Bone marrow (tissue), 2 donors: ENCODE measurements at places on chromosomes 1 and 21.

GRCh38 chr1:111538343-111539025 lies 35.1 kb upstream of the ADORA3 start:
- no peak for DNase-seq

DNA sequence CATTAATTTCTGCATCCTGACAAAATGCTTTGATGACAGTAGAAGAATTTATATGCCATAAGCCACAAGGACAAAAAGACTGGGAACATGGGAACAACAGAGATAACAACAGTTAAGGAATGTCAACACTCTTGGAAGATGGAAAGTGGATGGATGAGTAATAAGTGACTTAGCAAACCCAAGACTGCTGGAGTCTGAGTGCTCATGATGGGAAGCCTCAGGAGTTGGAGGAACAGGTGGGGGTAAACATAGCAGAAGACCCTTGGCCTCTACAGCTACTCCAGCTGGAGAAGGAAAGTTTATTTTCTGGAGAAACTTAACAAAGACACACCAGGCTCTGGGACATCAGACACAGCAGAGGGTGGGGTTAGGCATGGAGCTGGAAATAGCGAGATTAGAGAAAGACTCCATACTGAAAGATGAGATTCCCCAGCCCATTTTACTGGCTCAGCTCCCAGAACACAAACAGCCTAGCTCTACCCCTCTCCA lies 13.6 kb downstream of the G0S2 start:
- DNase-seq = no peak

- no peak for DNase-seq
Observed at GRCh38 chr1:115713906-115714305, 54.6 kb downstream of the CASQ2 start.

- no peak for DNase-seq
Observed at GRCh38 chr1:42340901-42341300, 5.9 kb upstream of the FOXJ3 start.

GRCh38 chr1:222034790-222035189 lies 292.9 kb upstream of the DUSP10 start:
- no peak for DNase-seq

DNA sequence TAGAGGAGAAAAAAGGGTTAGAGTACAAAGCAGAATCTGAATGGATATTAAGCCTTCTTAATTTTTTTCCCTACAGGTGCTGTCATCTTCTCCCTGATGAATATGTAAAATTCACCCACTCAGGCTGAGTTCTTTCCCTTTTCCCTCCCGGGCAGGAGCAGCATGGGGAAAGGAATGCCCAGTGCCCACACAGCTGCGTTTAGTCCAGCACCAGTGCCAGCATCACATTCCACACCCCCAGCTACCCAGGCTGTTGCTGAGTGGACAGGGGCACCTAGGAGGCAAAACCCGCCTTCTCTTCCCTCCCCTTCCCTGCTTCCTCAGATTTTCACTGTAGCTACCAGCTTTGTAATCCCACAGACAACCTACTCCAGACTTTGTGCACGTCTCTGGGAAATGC lies 3.4 kb upstream of the CADM3 start:
- DNase-seq = no peak

DNA sequence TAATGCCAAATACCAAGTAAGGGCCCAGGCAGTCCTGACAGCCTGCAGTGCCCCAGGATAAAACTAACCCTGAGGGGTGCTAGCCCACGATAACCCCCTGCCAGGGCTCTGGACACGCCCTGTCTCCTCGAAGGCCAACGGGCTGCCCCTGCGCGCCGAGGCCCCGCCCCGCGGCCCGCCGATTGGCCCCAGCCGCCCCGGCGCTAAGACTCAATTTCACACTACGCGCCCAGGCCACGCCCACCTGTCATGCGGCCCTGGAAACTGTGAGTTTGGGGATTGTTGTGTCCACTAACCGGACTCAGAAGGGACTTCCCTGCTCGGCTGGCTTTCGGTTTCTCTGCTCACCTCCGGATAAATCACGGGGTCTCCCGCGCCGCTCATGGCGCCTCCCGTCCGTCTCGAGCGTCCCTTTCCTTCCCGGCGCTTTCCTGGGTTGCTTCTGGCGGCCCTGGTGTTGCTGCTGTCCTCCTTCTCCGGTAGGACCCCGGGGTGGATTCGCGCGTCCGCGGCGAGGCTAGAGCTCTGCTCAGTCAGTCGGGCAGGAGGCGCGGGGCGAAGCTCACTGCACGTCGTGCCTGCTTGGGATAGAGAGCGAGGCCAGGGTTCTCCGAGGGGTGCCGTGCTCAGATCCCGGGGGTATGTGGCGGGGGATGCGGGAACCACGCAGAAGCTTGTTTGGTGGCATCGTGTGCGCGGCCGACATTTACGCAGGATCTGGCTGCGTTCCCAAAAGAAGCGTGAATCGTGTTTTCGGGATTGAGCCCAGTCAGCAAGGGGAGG lies at the start of gene CR1L:
Gene CR1L, plus strand, starts transcription at position 282 of the 783 bp plus-strand sequence. Its CDS starts 101 bp downstream, at position 383.
- DNase-seq = no peak

GRCh38 chr21:41897047-41897669 lies 18.0 kb upstream of the PRDM15 start:
- no peak for DNase-seq

DNA sequence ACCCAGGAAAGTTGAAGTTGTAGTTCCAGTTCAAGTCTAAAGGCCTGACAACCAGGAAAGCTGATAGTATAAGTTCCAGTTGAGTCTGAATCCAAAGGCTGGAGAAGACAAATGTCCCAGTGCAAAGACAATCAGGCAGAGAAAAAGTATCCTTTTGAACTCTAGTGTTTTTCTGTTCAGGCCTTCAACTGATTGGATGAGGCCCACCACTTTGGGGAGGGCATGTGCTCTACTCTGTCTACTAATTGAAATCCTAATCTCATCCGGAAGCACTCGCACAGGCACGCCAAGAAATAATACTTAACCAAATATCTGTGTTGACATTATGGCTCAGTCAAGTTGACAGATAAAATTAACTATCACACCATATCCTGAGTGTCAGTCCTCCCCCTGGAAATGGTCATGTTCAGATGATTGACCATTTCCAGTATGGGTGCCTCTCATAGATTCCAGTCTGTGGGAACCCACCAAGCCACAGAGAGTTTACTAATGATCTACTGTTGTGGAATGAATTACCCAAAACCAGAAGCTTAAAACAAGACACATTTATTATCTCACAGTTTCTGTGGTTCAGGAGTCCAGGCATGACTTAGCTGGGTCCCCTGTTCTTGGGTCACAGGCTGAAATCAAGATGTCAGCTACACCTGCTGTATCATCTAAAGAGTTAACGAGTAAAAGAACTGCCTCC lies 296.3 kb upstream of the ZP4 start:
- DNase-seq = no peak

- no peak for DNase-seq
Observed at GRCh38 chr21:45167796-45168222, 93.4 kb downstream of the ADARB1 start.

GRCh38 chr1:160797271-160797709 lies 1.3 kb downstream of the LY9 start:
- no peak for DNase-seq

DNA sequence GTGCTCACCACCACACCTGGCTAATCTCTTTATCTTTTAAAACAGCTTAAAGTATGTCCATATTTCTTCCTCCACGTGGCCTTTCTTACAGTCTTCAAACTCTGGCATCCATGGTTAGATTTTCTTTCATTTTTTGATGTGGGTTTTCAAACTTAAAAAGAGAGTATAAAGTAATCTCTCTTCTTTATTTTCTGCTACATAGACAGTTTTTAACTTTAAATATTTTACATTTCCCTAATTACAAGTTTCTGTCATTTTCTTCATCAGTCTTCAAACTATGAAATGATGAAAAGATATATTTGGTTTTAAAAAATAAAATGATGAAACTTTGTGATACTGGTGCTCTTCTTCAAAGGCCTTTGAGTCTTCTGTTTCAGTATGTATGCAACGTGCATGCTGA lies 143.5 kb upstream of the ESRRG start:
- no peak for DNase-seq

DNA sequence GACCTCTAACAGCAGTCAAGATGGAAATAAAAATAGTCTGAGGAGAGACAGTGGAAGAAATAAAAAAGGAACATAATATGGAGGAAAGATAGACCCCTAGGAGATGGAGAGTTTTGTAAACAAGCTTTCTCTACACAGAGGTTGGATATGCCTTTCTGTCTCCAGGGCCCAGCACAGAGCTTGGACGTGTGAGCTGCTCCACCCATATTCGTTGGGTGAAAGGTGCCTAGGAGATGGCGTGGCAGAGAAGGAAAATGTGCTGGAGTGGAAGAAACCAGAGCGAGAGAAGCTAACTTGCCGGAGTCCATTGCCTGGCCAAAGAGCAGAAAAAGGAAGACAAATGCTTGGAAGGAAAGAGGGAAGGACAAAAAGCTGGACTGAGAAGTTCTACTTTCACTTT lies 78.3 kb upstream of the LMO4 start:
- no peak for DNase-seq

GRCh38 chr1:243179720-243180119 lies 75.4 kb downstream of the CEP170 start:
- no peak for DNase-seq

DNA sequence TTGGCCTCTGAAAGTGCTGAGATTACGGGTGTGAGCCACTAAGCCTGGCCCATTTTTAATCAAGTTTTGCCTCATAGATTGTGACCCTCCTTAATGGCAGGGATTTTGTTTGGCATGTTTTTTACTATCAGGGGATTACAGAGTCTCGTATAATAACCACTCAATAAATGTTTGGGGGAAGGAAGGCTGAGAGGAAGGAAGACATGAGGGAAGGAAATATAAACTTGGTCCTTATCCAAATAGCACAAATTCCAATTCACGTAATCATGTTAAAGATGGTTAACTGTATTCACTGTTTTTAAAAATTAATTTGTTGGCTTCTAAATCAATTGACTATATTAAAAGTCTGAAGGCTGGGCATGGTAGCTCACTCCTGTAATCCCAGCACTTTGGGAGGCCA lies 30.9 kb upstream of the SERTAD4 start:
- DNase-seq = no peak

GRCh38 chr1:25683731-25684130 lies 67.1 kb downstream of the MAN1C1 start:
- DNase-seq = no peak

GRCh38 chr1:233281711-233282581 lies 13.6 kb downstream of the PCNX2 start:
- DNase-seq = no peak

GRCh38 chr1:230385158-230385450 lies 41.0 kb downstream of the PGBD5 start:
- no peak for DNase-seq

- DNase-seq = no peak
Observed at GRCh38 chr1:168924976-168925375, 181.5 kb upstream of the ATP1B1 start.

GRCh38 chr1:106768077-106768476 lies 288.4 kb upstream of the PRMT6 start:
- no peak for DNase-seq

GRCh38 chr1:230728710-230729392 lies 14.9 kb upstream of the AGT start:
- DNase-seq = no peak

GRCh38 chr1:9235096-9235459 lies 504 bp downstream of the H6PD start:
- no peak for DNase-seq

GRCh38 chr21:44485254-44485793 lies 30.0 kb downstream of the LRRC3 start:
- no peak for DNase-seq

DNA sequence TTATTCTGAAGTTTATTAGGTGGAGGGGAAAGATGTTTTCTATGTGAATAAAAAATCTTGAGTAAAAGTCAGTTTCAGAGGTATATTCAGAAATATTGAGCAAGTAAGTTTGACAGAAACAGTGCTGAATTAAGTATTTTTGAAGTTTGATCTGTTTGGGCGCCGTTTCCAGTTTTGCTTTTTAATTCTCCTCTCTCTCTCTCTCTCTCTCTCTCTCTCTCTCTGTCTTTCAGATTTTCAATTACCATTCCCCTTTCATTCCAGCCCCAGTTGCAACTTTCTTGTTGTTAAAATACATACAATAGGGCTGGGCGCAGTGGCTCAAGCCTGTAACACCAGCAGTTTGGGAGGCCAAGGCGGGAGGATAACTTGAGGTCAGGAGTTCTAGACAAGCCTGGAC lies 24.0 kb downstream of the ADGRL2 start:
- DNase-seq = no peak

DNA sequence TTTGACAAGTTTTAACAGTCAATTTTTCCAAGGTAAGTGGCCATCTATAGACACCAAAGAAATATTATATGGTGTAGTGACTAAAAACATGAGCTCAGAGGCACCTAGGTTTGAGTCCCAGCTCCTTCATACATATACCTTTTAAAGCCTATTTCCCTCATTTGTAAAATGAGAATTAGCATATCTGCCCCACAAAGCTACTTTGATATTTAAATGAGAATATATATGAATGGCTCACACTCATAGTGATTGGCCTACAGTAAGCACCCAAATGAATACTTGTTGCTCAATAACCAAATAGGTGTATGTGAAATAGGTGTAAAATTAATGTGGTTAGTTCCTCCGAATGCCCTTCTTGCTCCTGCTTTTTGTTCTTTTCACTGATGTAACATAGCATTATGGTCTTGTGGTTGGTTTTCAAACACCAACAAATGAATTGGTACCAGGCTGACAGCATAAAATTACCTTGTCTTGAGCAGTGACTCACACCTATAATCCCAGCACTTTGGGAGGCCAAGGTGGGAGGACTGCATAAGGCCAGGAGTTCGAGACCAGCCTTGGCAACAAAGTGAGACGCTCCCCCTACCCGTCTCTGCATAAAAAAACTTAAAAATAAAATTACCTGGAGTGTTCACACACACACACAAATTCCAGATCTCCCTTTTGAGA lies 25.3 kb downstream of the CNIH4 start:
- DNase-seq = no peak

- no peak for DNase-seq
Observed at GRCh38 chr1:224407571-224408293, 26.9 kb downstream of the WDR26 start.

GRCh38 chr1:231806623-231807495 lies 180.3 kb downstream of the DISC1 start:
- peak; percentile 22 for DNase-seq

DNA sequence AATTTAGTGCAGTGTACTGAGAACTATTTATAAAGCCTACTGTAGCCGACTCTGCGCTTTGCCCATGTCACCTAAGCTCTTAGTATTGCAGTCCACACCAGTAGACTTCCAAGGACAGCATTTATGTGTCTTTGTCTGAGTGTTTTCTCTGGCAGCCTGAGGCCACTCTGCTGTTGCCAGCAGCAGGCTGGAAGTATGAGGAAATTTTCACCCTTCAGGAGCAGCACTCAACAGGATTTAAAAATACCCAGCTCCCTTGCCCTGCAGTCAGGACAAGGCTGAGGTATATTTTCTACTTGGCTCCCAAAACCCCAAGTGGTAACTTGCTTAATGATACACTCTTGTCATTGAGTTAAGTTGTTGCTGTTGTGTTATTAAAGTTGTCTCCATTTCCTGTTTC lies 230.1 kb downstream of the SRGAP2C start:
- DNase-seq = no peak
